ENCODE measurements at places on chromosomes 6 and 20.

DNA sequence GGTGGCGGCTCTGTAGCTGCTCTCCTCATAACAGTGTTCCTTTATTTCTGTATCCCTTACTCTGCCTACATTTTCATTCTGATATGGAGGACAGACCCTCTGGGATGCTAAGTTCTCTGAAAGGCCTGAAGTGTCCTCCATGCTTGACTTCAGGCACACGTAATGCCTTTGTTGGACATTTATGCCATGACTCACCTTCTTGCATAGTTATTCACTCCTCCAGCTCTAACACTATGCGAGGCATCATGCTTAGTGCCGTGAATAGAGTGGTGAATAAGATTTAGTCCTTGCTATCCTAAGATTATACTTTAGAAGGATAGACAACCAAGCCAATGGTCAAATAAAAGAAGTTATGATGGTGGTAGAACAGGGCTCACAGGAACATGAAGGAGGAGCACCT lies 760.9 kb upstream of the FLRT3 start:
- no peak for DNase-seq

DNA sequence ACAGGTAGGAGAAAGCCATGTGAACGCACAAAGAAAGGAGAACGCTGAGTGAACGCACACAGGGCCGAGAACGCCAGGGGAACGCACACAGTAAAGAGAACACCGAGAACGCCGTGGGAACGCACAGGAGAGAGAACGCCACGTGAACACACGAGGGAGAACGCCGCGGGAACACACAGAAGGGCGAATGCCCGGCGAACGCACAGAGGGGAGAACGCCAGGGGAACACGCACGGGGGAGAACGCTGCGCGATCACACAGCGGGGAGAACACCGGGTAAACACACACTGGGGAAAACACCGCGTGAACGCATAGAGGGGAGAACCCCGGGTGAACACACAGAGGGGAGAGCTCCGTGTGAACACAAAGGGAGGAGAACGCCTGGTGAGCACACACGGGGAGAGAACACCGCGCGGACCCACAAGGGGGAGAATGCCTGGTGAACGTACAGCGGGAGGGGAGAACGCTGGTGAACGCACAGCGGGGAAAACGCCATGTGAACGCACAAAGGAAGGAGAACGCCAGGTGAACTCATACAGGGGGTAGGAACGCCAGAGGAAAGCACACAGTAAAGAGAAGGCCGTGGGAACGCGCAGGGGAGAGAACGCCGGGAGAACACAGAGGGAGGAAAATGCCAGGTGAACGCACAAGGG lies 55.3 kb downstream of the RNASET2 start:
- no peak for DNase-seq

- DNase-seq = no peak
Measured at GRCh38 chr6:150368762-150369161, at the start of gene IYD. Gene IYD (plus strand): TSS chr6:150369012. CDS start chr6:150369032, 20 bp downstream.

DNA sequence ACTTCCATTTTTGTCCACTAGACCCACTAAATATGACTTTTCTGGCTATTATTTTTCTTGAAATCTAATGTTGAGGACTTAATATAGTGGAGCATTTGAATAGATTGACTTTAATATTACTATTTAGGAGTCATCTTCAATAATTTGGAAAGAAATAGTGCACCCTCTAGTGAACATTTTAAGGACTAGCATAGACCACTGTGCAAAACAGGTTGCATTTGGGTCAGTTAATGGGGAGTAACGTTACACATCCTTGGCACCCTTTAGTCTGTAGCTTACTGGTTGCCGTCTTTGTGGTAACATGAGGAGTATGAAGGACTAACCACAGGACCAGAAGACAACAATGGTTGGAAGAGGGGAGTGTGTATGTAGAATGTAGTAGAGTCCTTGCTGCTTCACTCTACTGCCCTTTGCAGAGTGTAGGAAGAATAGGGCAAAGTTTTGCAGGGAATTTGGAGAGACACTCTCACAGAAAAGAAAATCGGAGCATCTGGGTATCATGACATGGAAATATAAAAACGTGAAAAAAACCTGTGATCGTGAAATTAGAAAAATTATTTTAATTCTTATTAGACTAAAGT lies 25.2 kb downstream of the RFPL4B start:
- no peak for DNase-seq

GRCh38 chr20:2307136-2307535 lies 11.3 kb downstream of the TGM3 start:
- no peak for DNase-seq

DNA sequence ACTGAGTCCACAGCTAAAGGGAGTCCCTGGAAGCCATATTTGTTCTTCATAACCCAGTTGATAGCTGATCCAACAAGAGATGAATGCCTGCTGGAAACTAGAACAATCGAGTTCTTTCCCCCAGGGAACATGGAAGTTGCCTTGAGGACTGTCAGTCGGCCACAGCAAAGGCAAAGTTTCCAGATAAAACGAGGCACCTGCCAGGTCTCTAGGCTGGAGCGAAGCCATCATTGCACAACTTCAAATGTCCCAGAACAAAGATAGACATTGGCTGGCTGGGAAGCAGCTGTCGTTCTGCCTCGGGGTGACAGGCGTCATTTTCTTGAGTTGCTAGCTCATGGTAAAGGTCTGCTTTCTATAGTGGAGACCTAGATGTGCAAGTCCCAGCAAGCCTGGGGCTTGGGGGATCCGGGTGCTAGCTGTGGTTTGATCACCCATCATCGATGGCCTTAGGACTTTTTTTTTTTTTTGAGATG lies 184.4 kb upstream of the ZNF217 start:
- DNase-seq = no peak

GRCh38 chr6:106536357-106536756 lies 92.9 kb downstream of the RTN4IP1 start:
- DNase-seq = no peak

DNA sequence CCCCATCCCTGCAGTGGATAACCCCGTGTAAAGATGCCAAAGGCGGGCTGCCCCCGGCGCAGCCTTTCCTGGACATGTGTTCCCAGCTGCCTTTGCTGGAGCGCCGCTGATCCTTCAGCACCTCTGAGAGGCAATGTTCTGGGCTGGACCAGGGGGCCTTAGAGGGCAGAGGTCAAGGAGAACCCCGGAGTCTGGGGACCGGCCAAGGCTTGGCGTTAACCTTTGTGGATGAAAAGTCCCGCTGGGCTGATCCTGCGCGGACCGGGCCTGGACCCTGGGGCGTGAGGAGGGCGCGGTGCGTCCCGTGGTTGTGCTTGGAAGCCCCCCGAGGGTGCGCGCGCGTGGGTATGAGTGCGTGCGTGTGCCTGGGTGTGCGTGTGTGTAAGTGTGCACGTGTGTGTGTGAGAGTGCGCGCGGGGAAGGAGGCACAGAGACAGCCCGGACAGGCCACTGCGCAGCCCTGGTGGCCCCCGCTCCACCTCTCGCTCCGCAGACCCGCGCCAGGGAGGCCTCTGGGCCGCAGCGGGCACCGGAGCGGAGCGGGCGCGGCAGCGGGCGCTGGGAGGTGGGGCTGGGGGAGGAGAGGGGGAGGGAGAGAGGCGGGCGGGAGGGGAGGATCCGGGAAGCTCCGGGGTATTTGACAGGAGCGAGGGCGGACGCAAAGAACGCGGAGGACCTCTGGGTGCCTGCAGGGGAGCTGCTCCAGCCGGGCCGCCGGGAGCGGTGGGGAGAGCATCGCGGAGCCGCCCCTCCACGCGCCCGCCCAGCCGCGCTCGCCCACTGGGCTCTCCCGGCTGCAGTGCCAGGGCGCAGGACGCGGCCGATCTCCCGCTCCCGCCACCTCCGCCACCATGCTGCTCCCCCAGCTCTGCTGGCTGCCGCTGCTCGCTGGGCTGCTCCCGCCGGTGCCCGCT lies at the start of gene SMOC2:
SMOC2 (plus strand) TSS at position 665 of the 914 bp plus-strand sequence; CDS start at position 852, 187 bp downstream.
- no peak for DNase-seq

DNA sequence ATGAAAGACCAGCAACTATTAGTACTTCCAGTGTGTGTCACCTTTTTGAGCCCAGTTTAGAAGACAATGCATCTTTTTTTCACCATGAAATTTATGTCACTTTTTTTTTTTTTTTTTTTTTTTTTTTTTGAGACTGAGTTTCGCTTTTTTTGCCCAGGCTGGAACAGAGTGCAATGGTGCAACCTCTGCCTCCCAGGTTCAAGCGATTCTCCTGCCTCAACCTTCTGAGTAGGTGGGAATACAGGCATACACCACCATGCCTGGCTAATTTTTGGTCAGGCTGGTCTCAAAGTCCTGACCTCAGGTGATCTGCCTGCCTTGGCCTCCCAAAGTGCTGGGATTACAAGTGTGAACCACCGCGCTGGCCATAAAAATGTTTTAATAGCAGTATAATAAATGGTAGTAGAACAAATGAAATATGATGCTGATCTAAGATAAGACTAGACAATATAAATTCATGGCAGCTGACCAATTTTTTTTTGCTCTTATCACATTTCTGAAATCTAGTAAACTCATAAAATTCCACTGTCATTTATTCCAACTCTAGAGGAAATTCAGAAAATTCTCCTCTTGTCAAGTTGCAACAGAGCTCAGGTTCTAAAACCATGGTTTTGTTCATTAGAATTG lies 21.3 kb downstream of the NHSL1 start:
- DNase-seq = no peak

DNA sequence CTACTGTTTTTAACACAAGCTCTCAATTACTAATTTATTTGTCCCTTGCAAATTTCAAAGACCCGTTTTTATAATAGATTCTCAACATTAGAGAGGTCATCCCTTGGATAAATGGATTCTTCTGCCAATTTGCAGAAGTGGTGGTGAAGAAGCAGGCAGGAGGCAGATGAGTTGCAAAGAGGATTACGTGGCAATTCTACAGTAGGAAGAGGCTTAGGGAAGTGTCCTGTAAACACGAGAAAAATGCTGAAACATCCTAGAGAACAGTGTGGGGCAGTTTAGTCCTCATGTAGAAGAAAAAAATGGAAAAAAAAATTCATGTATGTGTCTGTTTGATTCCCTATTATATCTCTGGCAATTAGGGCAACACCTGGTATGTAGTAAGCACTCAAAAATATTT lies 87.6 kb downstream of the BMP2 start:
- no peak for DNase-seq
